ENCODE measurements at places on chromosomes 12 and 14.

GRCh38 chr12:78696267-78696666, 168.3 kb upstream of the SYT1 start:
- DNase-seq = no peak

DNA sequence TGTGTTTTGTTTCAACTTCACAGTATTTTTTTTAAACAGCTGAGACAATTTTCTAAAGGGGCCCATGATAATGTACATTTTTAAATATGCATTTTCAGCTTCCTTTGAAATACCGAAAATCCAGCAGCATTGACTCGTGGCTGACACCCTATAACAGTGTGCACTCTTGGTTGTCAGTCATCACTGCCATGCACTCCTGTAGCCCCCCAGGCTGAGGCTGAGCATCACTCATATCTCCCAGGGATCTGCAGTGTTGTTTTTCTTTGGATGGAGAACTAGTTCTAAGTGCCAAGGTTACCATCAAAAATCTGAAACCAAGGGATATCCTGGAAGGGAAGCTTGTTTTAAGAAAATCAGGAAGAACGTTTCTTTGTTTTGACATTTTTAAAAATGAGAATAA, 81.2 kb downstream of the C14orf132 start:
- DNase-seq = no peak

GRCh38 chr14:78005325-78005724, 164.8 kb upstream of the NRXN3 start:
- DNase-seq = no peak

- DNase-seq = no peak
Observed at GRCh38 chr12:63292471-63293221, 141.6 kb upstream of the AVPR1A start.

- no peak for DNase-seq
Observed at GRCh38 chr12:5514016-5514415, 82.1 kb downstream of the NTF3 start.

GRCh38 chr12:113521708-113522107, 50.0 kb upstream of the LHX5 start:
- DNase-seq = no peak

DNA sequence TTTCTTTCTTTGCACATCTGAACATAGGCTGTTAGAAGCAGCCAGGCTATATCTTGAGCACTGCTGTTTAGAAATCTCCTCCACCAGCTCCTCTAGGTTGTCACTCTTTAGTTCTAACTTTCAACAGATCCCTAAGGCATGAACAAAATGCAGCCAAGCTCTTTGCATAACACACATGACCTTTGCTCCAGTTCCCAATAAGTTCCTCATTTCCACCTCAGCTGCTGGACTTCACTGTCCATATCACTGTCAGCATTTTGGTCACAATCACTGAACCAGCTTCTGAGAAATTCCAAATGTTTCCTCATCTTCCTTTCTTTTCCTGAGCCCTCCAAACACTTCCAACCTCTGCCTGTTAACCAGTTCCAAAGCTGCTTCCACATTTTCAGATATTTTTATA, 27.6 kb upstream of the C14orf132 start:
- DNase-seq = no peak

DNA sequence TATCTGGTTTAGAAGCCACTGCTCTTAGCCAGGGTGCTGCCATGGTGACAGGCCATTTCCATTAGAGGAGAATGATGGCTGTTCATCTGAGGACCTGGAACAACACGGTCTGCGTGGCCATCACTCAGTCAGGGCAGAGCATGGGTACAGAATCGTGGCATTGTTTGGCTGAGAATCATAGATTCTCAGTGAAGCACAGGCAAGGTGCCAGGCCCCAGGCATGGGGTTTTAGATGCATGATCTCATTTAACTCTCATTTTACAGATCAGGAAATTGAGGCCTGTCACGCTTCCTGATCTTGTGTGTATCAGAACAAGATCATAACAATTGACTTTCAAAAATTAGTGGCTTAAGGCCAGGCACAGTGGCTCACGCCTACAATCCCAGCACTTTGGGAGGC, 26.8 kb upstream of the IRF2BPL start:
- DNase-seq = no peak

All from activated T-cell treated with anti-CD3 and anti-CD28 coated beads for 1 hour (primary cell).